ENCODE measurements at places on chromosomes 2 and 18.

DNA sequence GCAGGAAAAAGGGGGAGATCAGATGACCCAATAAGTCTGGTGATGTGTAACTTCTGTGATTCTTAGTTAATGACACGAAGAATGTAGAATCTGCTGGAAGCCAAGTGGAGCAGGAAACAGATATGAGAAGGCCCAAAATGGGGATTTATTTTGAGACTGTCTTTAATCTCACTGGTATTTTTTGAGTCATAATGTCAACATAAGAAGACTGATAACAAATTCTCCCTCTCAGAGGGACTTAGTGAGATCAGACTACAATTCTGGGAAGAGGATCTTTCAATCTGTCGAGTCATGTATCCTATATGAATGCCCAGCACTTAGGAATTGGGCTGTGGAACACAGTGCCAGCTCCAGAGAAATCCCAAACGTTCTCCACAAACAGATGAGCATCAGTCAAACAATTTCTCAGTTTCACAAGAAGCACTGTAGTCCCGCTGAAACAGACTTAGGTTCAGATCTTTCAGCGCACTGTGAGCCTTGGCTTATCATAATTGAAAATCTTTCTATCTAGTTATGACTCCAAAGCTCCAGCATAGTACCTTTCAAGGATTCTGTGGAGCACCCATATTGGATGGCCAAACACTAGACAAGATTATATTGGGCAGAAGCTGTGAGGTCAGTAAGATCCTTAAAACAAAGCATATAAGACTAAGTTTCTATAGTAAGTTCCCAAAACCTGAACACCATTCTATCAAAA, 738.2 kb downstream of the LRP1B start:
- no peak for DNase-seq

DNA sequence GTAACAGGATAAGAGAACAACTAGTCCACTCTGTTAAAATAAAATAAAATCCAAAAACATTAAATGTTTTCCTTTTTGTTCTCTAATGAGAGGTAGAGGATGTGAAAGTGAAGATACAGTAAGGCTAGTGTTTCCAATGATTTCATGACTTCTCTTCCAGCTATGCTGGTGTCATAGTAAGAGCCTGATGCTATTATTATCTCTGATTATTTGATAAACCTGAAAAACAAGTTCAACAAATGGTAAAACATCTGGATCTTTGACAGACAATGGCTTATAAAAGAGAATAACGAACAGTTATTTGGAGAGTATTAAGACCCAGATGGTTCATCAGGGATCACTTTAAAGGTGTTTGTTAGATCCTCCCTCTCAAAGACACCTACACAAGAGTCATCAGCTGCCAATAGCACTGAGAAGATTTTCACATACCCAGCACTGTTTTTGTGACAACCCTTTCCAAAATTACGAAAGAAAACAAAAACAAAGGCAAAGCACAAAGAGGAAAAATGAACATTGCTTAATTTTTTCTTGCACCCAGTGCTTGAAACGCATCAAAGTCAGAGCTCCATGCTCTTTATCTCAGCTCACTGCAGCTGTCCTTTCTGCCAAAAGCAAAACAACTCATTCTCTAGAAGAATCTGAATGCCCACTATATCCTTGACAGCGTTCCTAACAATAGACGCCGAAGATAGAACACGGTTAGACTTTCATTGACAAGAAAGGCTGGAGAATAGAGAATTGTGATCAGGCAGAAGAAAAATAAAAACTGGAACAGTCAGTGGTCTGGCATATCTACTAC, 168.6 kb downstream of the SLC8A1 start:
- no peak for DNase-seq

GRCh38 chr2:112031473-112032223, 23.4 kb upstream of the TMEM87B start:
- no peak for DNase-seq

DNA sequence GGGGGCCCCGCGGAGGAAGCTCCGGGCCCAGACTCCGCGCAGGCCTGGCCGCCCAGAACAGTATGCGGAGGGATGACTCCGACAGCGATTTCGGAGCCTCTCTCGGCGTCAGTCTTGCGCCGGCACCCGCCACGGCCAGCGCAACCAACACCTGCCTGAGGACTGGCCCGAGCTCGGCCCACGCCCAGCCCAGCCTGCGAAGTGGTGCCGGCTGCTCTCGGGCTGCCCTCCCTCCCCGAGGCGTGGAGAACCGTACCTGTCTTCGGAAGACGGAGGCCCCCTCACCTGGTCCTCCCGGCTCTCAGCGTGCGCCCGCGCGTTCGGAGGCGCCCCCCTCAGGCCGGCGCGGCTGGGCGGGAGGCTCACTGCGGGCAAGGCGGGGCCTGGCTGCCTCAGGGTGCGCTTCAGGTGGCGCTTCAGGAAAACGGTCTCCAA, at the start of gene M1AP:
M1AP (minus strand) TSS at position 322 of the 435 bp plus-strand sequence. CDS start 8,055 bp downstream, outside the sequence.
- peak; percentile 25 for DNase-seq

GRCh38 chr18:30358555-30358954, 684.0 kb downstream of the DSC3 start:
- no peak for DNase-seq

Measured in activated naive CD8-positive, alpha-beta T cell treated with anti-CD3 and anti-CD28 coated beads, Interleukin-2, amount 50 U/mL, for 24 hours (primary cell).